ENCODE measurements at places on chromosomes 2 and 18.
A peak's percentile ranks its signal among the peaks of the same experiment; 100 is the strongest.

GRCh38 chr2:160928854-160929301 lies 231.3 kb upstream of the TANK start:
- no peak for DNase-seq

GRCh38 chr2:182897137-182897536 lies 30.7 kb upstream of the FRZB start:
- DNase-seq = no peak

DNA sequence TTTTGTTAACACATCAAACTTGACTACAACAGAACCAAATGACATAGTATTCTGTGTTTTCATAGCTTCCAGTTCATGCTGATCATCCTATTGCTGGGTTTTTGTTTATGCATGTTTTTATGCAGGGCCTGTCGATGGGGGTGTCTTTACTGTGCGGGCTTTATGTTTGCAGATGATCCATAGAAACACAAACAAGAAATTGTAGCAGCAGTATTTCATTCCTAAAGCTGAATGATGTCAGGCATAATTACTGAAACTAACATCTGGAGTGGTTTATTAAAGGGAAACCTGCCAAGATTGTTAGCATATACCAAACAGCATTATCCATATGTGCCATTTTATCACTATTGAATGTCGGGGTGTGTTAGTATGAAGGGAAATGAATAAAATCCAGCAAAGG lies 129.7 kb downstream of the PTPRM start:
- DNase-seq = no peak

GRCh38 chr18:44589693-44590355 lies 90.9 kb upstream of the SETBP1 start:
- no peak for DNase-seq

GRCh38 chr2:114550895-114551793 lies 108.7 kb downstream of the DPP10 start:
- DNase-seq = no peak

DNA sequence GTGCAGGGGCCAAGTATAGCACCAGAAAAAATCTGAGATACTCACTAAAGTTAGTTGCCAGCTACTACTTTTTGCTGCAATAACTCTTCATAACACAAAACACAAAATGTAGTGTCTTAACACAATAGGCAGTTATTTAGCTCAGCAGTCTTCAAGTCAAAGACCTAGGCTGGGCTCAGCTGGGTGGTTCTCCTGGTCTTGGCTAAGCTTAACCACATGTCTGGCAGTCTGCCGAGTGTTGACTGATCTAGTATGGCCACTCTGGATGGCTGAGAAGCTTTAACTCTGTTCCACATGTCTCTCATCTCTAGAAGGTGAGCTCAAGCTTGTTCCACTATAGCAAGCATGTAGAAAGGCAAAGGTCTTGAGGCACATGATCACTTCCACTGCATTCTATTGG lies 451.6 kb downstream of the SOX11 start:
- no peak for DNase-seq

GRCh38 chr18:680392-680791 lies 22.9 kb downstream of the TYMS start:
- DNase-seq = no peak

DNA sequence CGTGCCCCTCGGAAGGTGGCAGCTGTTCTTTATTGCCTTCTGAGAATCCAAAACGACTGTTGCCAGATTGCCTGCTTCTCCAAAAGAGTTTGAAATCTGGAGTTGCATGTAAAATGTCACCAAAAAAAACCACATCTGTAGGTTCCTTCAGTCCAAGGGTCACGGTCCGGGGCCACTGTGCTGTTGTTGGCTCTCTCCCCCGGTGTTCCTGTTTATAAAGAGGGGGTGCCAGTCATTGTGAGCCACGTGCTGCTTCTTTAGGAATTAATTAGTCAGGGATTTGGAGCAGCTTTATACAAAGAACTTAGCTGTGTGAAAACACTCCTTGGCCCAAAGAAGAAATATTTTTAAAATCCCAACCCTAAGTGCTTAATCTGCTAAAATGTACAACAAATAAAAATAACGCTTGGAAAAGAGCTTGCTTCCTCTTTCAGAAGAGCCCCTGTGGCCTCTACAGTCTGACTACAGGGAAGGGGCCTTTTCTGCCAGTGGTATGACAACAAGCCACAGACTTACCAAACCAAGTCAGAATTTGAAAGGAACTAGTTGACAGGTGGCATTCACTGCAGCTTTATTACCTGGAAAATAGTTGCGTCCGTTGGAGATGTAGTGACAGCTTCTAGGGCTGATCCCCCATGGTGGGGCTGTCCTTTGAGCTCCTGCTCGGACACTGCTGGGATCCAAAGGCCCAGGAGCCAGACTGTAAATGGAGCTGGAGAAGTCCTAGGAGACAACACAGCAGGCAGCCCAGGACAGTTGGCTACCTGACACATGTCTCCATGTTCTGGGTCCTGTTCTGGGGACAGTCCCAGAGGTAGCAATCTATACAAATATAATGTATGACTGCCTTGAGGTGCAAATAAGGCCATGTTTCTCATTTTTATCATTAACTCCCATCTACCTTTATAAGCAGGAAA lies 84.5 kb upstream of the SLC1A4 start:
- DNase-seq = no peak

DNA sequence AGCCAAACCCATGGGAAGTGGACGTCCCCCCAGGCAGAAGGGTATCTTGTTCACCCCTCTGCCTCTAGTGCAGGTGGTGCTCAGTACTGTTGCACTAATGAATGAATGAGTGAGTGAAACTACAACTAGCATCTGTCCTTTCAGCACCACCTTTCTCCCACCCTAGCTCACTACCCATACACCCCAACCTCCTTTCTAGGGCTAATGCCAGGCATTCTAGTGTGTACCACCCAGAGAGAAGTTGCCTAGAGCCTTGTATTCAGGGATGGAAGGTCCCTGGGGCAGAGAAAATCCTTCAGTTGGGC lies 22.5 kb downstream of the CCT7 start:
- DNase-seq = no peak

GRCh38 chr18:79875931-79876461 lies 75.5 kb downstream of the SLC66A2 start:
- no peak for DNase-seq

GRCh38 chr2:234708091-234708683 lies 211.3 kb upstream of the ARL4C start:
- DNase-seq = no peak

DNA sequence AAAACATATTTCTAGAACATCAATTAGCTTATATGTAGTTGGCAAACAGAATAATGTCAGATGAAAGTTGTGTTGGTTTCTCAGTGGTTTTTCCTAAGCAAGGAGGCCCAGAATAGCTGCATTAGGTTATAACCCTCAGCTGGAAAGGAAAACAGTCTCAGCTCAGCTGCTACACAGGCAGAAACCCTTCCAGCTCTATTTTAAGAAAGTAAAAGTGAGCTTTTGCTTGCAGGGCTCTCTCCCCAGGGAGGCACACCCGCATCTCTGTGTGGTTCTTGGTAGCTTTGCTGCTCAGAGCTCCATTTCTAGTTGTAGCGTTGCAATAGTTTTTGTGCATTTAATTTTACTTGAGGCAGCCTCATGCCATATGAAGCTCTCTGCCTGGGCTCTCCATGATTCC lies 54.6 kb downstream of the PIKFYVE start:
- DNase-seq = no peak

DNA sequence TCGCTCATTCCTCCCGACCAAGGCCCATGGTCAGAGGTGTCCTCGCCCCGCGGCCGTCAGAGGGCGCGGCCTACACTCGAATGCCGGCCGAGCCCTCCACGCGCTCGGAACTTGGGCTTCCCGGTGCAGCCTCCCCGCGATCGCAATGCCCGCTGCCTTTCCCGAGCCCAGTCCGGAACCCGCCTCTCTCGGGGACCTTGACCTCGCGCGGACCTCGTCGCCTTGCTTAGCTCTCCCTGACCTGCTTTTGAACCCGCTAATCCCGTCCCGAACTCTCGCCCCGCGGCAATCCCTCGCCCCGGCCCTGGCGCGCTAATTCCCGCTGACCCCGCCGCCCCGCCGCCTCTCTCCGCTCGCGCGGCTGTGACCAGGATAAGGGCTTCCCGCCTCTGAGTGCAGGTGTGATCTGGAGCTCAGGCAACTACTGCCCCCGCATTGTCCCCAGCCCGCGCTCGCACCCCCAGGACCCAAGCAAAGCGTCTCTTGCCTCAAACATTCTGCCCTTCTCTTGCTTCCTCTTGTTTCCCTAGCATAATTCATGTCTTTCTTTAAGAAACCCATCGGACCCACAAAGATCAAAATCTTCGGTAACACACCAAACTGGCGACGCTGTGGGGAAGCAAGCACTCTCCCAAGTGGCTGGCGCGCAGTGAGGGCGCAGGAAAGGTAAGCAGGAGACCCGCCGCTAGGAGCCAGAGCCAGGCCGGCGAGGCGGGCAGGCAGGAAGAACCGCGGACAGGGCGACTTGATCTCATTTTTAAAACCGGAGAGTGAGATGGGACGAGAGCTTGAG lies 46.6 kb upstream of the ATP6V1B1 start:
- DNase-seq = no peak

GRCh38 chr18:36296650-36297416 lies 680 bp upstream of the FHOD3 start:
- DNase-seq = no peak

- DNase-seq = no peak
These were observed 726 bp upstream of the SS18 start for GRCh38 chr18:26091047-26091630.

DNA sequence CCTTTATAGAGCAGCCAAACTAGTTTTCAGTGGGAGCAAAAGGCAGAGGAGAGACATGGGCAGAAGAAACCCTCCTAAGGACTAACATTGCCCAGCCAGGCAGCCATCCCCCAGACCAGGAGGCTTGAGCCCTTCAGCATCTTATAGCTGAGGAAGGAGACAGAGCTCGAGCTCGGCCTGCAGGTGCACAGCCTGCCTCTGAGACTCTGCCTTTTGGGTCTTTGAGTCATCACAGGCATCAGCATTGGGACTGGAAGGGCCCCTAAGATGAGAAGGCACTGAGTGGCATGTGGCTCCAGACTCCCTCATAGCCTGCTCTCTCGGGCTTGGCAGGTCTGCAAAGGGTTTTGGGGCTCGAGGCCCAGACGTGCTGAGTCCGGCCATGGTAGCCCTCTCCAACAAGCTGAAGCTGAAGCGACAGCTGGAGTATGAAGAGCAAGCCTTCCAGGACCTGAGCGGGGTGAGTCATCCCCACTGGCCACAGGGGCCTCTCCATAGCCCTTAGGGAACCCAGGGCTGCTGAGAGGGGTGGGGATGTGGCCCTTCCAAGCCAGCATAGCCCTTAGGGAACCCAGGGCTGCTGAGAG lies 84.1 kb downstream of the EPAS1 start:
- no peak for DNase-seq

GRCh38 chr2:23944527-23944926 lies 4.3 kb downstream of the UBXN2A start:
- DNase-seq = no peak

GRCh38 chr2:142175813-142176338 lies 45.1 kb upstream of the LRP1B start:
- DNase-seq = no peak

DNA sequence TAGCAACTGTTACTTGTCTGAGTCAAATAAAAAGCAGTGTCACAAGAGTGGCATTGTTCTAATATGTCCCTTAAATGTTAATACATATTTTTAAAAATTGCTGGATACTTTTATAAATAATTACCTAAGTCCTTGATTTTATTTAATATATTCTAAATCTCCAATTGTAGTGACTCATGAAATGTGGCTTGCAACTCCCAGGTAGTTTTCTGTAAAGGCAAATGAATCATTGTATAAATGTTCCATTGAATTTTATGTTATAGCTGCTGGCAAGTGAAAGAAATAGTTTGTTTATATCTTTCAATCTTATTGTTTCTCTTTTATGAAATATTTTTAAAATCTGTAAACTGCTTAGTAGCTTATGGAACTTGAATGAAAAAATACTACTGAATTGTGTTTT lies 32.7 kb upstream of the C1GALT1C1L start:
- DNase-seq = no peak

- no peak for DNase-seq
These were observed 34.1 kb downstream of the CDC42EP3 start for GRCh38 chr2:37637190-37637860.

DNA sequence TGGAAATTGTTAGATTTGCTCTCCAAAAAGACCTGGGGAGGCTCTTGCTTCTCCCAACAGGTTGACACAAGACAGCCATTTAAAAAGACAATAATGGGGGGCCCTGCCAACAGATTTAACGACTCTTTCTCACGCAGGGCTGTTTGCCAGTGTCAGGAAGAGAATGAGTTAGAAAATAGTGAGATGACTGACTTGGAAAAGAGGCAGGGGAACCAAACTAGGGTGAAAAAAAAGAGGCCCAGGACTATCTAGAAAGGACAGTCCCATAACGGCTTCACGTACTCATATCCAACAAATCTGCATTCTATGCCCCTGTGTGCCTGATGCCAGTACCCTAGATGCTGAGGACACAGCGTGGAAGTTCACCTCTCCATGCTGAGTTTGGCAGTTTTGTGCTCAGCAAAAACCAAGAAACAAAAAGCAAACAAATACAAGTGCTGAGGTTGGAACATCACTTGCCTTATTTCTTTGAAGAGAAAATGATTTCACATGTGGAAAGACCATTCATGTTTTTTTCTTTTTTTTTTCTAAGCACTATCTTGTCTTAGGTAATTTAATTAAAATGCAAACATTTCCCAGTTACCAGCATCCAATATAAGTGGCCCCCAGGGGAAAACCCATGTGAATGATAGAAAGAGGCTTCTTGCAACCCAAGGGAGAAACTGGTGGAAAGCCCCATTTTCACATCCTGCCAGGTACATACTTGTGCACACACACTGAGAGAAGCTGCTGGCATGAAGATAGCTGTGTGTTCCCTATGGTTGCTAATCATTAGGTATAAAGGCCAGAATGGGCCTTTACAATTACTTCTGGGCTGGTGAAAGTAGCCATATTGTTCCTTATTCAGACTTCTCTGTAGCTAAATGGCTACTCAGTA lies 10.6 kb upstream of the WIPF1 start:
- DNase-seq = peak; percentile 24

GRCh38 chr2:1283020-1283801 lies 130.1 kb upstream of the TPO start:
- DNase-seq = no peak

DNA sequence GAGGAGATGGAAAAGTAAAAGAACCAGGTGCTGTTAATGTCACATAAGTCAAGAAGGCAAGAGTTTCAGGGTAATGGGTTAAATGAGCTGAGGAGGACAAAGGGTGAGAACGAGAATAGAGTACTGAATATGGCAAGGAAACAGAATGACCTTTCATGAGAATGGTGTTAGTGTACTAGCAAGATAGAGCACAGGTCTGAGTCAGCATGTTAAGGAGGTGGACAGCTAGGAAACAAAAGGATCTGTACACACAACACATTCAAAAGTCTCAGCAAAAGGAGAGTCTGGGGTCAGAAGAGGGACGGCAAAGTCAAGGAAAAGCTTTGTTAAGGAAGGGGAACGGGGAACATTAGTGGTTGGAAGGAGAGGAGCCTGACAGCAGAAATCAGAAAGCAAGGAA lies 28.9 kb downstream of the LMAN2L start:
- no peak for DNase-seq

DNA sequence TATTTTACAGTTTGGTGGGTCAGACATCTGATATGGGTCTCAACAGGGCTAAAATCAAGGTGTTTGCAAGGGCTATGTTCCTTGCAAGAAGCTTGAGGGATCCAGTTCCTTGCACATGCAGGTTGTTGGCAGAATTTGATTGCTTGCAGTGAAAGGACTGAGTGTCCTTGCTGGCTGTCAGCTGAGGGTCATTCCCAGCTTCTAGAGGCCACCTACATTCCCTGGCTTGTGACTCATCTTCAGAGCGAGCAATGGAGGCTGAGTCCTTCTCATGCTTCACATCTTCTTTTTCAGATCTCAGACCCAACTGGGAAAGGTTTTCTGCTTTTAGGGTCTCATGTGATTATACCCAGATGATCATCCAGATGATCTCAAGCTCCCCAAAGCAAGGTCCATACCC lies 12.4 kb downstream of the MEX3C start:
- no peak for DNase-seq

All from stimulated activated CD4-positive, alpha-beta T cell treated with anti-CD3 and anti-CD28 coated beads, Interleukin-1b, Interleukin-23, amount 100 ng/mL, for 4 hours (primary cell).